ENCODE measurements at places on chromosomes 12 and 14.
A peak's percentile ranks its signal among the peaks of the same experiment; 100 is the strongest.

DNA sequence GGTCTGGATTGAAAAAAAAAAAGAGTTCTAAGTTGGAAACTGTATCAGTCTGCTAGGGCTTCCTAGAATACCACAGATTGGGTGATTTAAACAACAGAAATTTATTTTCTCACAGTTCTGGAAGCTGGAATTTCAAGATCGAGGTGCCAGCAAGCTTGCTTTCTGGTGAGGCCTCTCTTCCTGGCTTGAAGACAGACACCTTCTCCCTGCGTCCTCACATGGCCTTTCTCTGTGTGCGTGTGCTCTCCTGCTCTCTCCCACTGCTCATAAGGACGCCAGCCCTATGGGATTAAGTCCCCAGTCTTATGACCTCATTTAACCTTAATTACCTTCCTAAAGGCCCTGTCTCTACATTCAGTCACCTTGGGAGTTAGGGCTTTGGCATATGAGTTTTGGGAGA, 215.5 kb downstream of the PIK3C2G start:
- peak; percentile 81 for DNase-seq

DNA sequence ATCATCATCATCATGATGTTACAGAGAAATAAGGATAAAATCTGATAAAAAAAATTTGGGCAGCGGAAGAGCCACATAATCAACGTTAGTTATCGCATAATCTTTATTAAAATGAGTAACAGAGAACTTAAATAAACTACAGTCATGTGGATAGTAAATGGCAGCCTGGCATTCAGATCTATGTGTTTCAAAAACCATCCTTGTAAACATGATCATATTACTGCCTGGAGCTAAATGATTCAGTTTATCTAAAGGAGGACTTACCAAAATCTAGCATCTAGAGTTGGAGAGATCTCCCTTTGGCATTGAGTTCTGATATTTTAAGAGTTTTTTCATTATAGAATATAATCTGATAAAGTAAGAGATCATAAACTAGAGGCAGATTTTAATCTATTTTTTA, 200.1 kb upstream of the MGAT4C start:
- DNase-seq = no peak

GRCh38 chr12:59088673-59089072, 168.4 kb upstream of the LRIG3 start:
- no peak for DNase-seq

DNA sequence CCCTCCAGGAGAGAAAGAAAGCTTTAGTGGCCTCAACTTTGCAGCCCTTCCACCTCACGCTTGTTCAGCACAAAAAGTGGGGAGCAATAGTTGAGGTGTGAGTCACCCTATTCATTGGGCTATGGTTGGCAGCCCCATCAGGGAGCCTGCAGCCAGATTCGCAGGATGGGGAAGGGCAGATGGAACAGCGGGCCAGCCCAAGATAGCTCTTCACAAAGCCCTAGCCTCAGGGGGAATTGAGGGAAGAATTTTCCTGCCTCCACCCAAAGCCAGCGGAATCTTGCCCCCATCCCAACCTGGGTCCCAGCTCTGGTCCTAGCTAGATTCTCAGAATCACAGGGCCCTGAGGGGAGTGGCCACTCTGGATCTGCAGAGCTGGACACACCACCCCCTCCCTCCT, 3.6 kb upstream of the KRT5 start:
- DNase-seq = no peak

- DNase-seq = no peak
Observed at GRCh38 chr14:35140718-35141581, 18.6 kb downstream of the PRORP start.

All from WERI-Rb-1 (cell line).